ENCODE measurements at places on chromosomes 6 and 20. TPM values are rescaled to one million over a fixed set of nuclear protein-coding genes. Genes with fewer than 3 reads are reported as not detected.

DNA sequence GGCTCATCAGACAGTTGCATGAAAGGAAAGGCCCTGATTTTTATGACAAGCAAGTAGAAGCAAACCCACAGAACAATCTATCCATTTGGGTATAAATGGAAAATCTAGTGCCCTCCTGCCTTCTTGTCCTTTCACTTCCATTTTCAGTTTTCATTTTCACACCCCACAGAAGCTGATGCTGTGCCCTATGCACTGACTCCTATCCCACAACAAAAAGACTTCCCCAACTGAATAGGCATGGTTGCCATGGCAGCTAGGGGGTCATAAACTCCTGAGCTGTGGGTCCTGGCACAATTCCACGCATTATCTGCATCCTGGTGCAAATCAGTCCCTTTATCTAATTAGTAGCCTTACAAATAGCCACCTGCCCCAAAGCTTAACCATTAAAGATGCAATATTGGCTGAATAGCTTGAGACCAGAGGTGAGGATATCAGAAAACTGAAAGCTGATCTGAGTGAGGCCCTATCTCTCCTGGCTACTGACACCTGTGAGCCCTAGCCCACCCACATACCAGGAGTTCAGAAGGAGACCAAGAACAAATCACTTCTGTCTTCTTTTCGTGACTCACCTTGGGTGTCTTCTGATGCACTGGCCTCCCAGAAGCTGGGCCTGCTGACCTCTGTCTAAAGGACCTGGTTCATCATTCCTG is 34.9 kb upstream of the HEY2 start:
- DNase-seq = no peak

- no peak for DNase-seq
Measured at GRCh38 chr20:1820138-1821079, 74.8 kb upstream of the SIRPA start.

DNA sequence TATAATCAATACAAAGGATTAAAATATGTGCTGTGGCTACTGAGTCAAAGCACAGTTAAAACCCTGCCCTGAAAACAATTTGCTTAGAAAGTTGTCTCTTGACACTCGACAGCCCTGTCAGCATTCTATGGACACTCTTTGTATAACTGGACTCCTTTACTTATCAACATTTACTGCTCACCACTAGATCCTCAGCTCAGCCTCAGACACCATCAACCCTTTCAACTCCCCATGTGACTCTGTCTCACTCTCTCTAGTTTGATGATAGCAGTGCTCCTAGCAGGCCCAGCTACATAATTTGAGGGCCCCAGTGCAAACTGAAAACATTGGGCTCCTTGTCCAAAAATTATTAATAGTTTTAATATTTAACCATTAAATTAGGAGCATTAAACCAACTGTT is 181.8 kb downstream of the TENT5A start:
- DNase-seq = no peak

DNA sequence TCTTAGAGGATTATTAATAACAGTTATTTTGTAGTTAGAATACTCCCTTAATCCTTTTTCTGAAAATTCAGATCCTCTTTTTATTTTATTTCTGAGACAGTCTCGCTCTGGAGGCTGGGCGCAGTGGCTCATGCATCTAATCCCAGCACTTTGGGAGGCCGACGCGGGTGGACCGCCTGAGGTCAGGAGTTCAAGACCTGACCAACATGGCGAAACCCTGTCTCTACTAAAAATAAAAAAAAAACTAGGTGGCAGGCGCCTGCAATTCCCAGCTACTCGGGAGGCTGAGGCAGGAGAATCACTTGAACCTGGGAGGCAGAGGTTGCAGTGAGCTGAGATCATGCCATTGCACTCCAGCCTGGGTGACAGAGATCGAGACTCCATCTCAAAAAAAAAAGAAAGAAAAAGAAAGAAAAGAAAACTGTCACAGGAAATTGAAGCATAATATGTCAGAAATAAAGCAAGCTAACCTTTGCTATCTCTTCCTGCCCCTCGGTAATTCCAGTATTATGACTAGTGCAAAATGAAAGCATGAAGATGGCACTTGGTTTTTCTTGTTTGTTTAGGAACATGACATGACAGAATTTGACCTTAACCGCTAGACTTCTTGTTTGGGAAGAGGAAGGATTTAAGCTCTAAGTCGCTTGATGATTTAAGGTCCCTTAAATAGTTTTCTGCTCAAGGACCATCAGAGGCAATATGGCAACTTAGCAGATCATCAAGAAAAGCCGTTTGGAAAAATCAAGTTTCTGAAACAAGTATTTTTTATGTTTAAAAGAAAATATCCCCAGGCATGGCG is 1.8 kb upstream of the RBM39 start:
- no peak for DNase-seq

ZNF391 gene
- polyA plus RNA-seq = 13.3 TPM

- DNase-seq = no peak
Measured at GRCh38 chr6:140063021-140063399, 688.6 kb upstream of the CITED2 start.
